ENCODE measurements at places on chromosomes 1 and 21.

GRCh38 chr1:157652859-157653493 is 47.6 kb downstream of the FCRL3 start:
- DNase-seq = no peak

DNA sequence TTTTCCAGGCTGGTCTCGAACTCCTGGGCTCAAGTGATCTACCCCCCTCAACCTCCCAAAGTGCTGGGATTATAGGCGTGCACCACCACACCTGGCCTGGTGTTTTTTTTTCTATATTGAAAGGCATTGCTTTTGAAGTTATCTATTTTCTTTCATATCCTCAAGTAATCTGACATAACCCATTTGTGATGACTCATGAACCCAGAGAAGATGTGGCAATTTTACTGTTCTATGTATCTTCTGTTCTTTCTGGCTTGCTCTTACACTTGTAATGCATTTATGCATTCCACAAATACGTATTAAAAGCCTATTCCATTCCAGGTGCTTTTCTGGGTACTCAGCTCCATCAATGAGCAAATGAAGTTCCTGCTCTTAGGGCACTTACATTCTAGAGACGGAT is 29.9 kb upstream of the ERRFI1 start:
- no peak for DNase-seq

GRCh38 chr21:36210779-36211659 is 54.4 kb downstream of the DOP1B start:
- DNase-seq = no peak

GRCh38 chr1:232451506-232451905 is 178.4 kb downstream of the SIPA1L2 start:
- no peak for DNase-seq

- peak; percentile 52 for DNase-seq
These were observed 15.2 kb downstream of the BCAN start for GRCh38 chr1:156656806-156657740.

DNA sequence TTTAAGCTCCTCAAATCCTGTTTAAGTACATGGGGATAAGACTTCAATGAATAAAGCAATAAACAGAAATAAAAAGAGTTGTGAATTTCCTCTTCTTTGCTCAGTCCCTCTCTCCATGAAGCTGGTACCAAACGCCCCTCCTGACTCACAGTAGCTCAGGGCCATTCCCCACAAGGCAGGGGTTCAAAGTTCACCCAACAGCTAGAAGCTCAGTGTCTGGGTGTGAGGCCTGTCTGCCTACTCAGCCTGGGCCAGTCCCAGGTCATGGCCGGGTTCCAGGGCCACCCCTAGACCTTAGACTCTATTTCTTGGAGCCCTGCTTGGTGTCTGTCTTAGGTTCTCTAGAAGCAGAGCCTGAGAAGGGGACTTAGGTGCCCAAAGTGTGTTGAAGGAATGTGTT is 251.5 kb downstream of the GRIK3 start:
- no peak for DNase-seq

- DNase-seq = no peak
These were observed 28.2 kb downstream of the CTNNBIP1 start for GRCh38 chr1:9881838-9882249.

GRCh38 chr1:54904476-54905048 is 17.6 kb upstream of the DHCR24 start:
- no peak for DNase-seq

DNA sequence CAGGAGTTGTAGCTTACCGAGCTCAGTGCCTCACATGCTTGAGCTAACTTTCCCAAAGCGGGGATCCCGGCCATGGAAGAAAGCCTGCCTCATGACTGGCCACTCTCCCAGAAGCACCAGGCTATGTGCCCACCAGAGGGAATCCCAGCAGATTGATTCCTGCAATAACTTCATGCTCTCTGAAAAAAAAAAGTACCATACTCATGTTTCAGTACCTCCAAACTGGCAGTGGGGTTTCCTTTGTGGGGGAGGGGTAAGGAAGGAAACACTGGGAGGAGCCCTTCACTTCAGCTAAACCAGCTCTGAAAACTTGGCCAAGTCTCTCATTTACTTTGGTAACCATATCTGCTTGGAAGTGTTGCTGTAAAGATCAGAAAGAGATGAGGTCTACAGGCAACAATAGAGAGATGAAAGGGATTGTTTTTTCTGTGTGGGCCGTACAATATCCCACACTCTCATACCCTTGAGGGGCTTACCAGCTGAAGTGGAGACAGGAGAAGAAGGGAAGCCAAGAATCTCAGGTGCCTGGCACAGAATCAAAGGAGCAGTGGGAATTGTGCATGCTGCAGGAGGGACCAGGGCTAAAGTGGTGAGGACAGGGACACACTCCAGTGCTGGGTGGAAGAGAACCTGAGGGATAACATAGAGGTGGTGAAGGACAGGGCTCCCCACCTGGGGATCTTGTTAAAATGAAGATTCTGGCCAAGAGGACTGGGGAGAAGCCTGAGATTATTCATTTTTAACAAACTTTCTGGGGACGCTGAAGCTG is 42.4 kb upstream of the TACSTD2 start:
- no peak for DNase-seq

DNA sequence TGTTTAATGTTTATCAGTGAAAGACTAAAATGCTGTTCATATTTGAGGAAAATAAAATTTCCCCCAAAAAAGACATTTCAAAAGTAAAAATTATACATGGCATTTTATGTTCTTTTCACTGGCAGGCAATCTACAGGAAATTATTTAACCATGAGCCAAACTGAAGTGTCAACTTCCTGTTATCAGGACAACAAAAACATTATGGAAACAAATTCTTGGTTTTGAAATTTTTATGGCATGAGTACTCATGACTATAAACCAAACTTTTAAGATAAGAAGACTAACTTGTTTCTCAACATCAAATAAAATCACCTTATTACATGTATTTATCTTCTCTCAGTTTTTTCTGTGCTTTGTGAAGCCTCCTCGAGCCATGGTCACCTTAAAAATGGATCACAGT is 698.6 kb downstream of the LTN1 start:
- no peak for DNase-seq

DNA sequence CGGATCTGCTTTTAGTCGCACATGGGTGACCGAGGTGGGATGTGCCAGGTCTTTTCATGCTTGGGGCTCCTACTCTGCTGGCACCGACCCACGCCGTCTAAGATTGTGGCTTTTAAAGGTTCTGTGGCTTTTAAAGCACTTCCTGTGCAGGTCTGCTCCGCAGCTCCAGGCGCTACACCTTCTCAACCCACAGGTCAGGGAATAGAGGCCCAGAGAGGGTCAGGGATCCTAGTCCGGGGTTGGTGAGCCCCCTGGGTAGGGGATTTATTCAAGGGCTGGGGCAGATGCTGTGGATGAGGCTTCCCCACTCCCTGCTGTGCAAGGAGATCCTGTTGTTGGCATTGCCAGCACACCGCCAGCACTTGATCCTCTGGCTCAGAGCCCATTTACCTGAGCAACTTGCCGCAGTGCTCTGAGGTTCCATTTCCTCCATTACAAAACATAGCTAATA is 212.8 kb upstream of the RAB4A start:
- no peak for DNase-seq

- no peak for DNase-seq
These were observed 217.6 kb downstream of the LYPLAL1 start for GRCh38 chr1:219391297-219391696.

DNA sequence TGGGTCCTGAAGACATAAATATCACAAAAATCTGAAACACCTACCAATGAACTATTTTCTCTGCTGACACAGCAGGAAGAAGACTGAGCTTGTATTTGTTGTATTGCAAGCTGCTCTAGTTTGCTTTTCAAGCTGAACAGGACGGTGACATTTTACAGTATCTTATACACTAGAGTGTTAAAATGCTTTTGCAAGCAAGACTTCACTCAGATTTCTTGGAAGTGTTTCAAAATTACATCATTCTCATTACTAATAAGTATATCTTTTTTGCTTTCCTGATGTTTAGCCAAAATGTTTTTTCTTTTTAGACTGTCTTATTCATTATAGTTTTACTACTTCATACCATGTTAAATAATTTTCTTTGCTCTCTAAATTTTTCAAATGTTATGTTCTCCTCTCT is 427.1 kb upstream of the CXADR start:
- no peak for DNase-seq

GRCh38 chr1:100358210-100358609 is 5.9 kb downstream of the CDC14A start:
- no peak for DNase-seq

GRCh38 chr1:195326325-195326724 is 1281.9 kb downstream of the KCNT2 start:
- no peak for DNase-seq

- DNase-seq = no peak
These were observed 61.9 kb downstream of the CD34 start for GRCh38 chr1:207849016-207849415.

Measured in stimulated activated CD8-positive, alpha-beta memory T cell treated with anti-CD3 and anti-CD28 coated beads, Interleukin-7, amount 100 ng/mL, for 24 hours (primary cell).